ENCODE measurements at places on chromosomes 3 and 15.

DNA sequence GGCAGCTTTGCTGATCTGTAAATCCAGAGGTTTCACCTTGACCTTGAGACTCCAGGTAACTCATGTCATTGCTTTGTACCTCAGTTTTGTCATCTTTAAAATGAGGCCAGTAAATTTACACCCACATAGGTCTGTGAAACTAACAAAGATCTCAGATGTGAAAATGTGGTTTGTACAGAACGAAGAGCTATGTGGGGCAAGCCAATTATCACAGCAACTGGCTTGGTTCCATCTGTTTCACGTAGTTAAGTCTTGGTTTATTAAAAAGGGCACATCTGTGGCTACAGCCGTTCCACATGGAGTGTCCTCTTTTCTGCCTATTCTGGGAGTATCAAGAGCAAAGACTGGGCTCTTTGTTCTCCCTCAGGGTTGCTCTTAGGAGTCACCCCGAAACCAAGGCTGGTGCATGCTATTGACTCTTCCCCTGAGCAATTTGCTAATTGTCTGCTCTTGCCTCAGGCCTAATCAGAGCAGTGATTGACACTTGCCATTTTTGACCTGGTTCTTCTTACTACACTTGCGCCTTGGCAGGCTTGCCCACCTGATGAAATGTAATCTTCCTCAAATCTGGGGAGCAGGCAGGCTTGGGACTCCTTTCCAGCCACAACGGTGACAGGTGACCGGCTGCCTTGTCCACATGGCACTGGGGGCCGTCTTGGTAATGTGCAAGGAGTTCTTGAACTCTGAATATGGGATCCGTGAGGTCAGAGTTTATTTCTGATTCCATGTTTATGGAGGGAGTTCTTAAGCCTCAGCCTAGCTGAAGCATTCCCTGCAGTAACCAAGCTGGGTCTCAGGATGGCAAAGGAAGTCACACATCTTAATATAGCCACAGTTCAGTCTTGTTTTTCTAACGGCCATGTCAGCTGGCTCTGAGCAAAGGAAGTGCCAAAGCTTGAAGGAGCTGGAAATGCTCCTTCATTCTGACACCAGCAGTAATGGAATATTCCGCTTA lies 40.1 kb downstream of the EAF1 start:
- DNase-seq, result no peak

GRCh38 chr3:72395776-72396311 lies 452.4 kb downstream of the SHQ1 start:
- no peak for DNase-seq

DNA sequence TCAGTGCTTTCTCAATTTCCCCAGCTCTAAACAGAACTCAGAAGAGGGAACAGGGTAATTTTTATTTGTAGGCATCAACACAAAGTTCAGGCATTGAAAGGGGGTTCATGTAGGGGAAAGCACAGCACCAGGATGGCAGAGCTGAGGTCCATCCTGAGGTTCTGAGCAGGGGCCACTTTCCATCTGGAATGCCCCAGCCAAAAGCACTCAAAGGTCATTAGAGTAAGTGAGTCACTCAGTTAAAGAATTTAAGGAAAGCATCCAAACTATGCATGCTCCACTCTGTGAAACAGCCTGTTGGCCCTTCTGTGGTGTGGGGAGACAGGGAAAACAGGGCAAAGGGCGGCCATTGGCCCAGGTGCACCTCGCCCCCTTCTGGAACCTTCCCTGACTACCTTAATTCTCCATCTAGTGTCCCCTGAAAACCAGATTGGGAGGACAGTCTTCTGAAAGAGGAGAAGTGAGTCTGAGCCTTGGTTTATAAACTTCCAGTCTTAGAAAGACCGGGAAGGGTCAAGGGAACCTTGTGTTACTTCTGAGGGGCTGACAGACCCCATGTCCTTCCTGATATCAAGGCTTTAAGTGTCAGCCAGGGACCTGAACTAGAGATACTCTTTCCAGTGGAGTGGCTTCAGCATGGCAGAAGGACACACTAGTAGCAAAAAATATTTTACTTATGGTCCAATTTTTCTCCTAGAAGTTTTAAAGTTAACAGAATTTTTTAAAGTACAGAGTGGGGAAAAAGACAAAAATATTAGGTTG lies 133.3 kb downstream of the MYLK start:
- no peak for DNase-seq

- DNase-seq, result no peak
Measured at GRCh38 chr3:100209948-100210771, 50.6 kb upstream of the TBC1D23 start.

DNA sequence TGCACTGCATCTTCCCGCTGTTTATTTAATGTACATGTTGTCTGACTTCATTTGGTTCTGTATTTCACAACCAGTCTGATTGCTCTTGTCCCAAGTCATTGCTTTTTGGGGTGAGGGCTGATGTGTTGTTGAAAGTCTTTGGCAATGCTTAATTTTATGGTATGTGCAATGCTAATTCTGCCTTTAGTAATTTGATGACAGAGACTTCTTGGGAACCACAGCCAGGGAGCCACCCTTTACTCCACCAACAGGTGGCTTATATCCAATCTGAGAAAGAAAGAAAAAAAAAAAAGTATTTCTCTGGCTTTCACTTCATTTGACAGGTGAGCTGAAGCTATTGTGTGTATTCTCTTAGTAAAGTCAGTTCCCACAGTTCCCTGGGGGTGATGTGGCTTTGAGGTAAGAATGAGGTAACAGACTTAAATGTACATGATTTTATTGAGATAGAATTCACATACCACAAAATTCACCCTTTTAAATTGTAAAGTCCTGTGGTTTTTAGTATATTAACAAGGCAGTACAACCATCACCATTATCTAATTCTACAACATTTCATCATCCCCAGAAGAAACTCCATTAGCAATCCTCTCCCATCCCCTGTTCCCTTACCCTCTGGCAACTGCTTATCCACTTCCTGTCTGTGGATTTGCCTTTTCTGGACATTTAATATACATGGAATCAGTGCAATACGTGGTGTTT lies 97.3 kb downstream of the SLCO3A1 start:
- DNase-seq, result no peak

DNA sequence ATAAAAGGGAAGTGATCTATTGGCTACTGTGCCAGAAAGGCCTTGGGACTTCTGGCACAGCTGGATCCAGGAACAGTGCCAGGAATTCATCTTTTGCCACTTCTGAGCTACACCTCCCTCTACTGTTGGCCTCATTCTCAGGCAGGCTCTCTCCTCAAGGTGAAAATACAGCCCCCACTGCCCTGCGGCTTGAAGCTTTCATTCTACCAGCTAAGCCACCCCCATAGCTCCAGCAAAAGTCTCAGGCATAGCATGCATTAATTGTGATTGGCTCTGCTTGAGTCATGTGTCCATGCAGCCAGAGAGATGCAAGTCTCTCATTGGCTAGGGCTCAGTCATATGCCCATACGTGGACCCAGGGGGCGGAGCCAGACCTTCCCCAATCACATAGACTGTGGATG lies 142.4 kb downstream of the TPRA1 start:
- no peak for DNase-seq

DNA sequence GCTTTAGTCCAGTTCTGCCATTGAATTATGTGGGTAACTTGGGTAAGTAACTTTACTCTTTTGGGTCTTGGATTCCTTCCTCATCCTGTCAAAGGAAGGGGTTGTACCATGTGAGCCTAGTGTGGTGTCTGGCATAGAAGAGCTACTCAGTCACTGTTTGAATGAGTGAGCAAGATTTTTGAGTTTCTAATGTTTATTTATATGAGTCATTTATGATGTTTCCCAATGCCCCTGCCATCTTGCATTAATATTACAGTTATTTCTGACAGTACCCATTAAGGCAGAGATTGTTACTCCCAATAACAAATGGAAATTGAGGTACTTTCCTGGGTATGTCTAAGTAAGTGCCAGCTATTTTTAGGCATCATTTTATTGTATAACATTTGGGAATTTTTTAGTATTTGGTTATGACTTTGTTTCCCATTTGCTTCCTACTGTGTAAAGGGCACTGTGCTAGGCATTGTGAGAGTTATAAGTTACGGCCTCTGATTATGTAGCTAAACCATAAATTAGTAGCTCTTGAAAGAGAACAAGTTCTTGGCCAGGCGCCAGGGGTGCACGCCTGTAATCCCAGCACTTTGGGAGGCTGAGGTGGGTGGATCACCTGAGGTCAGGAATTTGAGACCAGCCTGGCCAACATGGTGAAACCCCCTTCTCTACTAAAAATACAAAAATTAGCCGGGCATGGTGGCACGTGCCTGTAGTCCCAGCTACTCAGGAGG lies 23.5 kb downstream of the NR1D2 start:
- no peak for DNase-seq

GRCh38 chr3:71709908-71710511 lies 15.2 kb downstream of the EIF4E3 start:
- peak; percentile 55 for DNase-seq

GRCh38 chr3:48406443-48407431 lies 23.1 kb downstream of the PLXNB1 start:
- no peak for DNase-seq

DNA sequence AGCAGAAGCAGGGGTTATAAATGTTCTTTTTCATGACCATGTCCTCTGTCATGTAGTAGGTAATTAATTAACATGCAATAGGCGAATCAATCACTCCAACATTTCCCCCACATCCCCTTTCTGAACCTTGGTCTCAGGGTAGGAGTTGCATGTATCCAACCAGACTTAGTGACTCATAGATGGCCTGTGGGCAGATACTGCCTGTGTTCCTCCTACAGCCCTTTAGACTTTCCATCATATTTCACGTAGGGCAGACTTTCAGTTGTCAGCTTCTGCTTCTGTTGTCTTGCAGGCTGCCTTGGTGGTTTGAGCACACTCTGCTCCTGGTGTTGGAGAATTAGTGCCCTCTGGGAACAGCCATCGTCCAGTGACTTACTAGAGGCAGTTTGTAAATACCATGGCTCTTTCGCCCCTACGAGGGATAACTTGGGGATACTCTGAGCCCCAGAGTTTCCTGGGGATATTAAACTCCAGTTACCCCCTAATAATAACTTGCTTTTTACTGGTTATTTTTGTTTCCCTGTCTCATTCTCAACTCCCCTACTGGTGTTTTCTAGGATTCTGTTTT lies 244.4 kb downstream of the EDEM1 start:
- DNase-seq, result no peak

DNA sequence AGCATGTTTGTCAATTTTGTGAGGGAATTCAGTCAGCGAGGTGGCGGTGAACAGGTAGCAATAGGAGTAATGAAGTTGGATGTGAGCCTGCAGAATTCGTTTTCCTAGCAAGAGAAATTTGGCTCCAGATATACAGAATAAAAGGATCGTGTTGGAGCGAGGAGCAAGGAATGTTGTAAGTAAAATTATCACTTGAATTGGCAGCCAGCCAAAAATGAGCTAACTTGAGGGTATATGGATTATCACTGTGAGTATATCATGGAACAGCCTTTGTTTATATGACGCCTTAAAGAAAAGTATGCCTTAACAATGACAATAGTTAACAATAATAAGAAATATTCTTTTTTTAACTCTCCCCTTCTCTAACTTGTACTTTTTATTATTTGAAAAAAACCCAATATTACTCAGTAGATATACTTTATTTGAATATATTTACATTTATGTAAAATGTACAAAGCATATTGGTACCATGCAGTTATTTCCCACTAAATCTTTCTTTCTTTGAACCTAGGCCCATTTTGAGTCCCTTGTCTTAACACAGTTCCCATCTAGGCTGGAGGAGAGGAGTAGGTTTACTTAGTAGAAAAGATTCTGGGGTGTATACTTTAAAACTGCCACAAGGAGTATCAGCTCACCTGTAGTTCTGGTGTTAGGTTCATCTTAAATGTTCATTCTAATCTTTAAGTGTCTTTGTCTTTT lies 29.3 kb downstream of the EPHA6 start:
- DNase-seq, result no peak

DNA sequence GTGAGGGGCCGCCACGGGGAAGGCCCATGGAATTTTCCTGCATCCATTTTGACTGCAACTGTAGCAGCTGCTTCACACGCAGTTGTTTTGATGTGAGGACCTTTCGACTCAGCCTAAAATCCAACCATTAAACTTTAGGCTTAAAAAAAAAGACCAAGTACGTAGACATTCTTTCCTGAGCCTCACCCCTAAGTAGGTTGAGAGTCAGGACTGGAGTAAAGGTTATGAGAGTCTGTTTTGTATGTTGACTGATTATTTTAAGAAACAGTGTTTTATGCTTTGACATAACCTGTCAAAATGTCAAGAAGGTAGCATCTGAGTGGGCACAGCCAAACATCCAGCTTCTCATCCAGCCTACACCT lies 45.7 kb upstream of the AMOTL2 start:
- peak; percentile 22 for DNase-seq

- DNase-seq, result no peak
Measured at GRCh38 chr3:64595253-64595694, 92.5 kb downstream of the ADAMTS9 start.

DNA sequence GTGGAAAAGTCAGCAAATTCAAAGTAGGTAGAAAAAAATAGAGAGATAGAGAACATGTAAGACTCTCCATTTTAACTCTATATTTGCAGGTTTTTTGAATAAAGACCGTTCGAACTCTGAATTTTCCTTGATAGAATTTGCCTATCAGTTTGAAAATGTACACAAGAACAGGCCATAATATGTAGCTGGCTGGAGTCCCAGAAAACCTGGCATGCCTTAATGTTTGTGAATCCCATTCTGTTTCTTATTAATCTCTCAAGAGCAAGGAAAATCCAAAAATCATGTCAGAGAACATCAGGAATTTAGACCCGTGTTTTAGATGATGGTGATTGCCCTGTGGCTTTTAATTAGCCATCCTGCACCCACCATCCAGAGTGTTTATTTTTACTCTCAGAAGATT lies 7.2 kb upstream of the CFAP161 start:
- no peak for DNase-seq

DNA sequence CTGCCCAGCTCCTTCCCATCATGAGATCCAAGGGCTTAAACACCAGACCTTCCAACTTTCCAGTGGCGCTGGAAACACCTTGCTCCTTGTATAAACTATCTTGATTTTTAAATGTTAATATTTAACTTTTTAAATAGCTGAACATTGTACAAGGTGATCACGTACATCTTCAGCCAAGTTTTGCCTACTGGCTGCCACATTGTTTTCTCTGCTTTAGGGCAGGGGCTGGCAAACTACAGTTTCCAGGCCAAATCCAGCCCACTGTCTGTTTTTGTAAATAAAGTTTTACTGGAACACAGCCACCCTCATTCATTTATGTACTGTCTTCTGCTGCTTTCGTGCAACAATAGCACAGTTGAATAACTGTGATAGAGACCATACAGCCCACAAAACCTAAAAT lies 27.6 kb upstream of the FOXP1 start:
- no peak for DNase-seq

- DNase-seq, result no peak
Measured at GRCh38 chr3:173733029-173733652, 335.6 kb downstream of the NLGN1 start.

GRCh38 chr15:52093539-52094510 lies 18.8 kb downstream of the BCL2L10 start:
- no peak for DNase-seq

GRCh38 chr3:139939681-139940190 lies 4.8 kb downstream of the CLSTN2 start:
- DNase-seq, result no peak

GRCh38 chr3:142495103-142495502 lies 47.3 kb upstream of the XRN1 start:
- DNase-seq, result no peak
